ENCODE measurements at places on chromosomes 11 and 22.

- DNase-seq = peak; percentile 91
- H3K36me3 ChIP-seq = peaks cover 16% of the 10 kb centered on the region
- H3K27me3 ChIP-seq = no peaks in the 10 kb centered on the region
- H3K27ac ChIP-seq = peak overlapping the region; percentile 97
Observed at GRCh38 chr22:46054091-46055073, 77.4 kb upstream of the WNT7B start.

DNA sequence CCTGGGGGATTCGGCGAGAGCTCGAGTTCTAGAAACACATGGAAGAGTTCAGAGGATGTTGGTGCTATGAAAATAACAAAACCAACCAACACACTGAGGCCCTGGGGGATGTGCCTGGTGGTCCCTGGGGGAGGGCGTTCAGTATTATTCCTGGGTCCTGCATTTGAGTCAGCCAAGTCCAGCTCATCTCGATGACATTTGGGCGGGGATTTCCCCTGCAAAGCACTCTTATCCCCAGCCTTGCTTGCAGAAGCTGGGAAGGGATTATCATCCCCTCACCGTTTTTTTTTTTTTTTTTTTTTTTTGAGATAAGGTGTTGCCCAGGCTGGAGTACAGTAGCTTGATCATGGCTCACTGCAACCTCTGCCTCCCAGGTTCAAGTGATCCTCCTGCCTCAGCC is 2.1 kb upstream of the SMIM38 start:
- no peak for DNase-seq
- H3K27me3 ChIP-seq = peaks cover 9% of the 10 kb centered on the region
- no peak overlapping the region for H3K4me3 ChIP-seq

DNA sequence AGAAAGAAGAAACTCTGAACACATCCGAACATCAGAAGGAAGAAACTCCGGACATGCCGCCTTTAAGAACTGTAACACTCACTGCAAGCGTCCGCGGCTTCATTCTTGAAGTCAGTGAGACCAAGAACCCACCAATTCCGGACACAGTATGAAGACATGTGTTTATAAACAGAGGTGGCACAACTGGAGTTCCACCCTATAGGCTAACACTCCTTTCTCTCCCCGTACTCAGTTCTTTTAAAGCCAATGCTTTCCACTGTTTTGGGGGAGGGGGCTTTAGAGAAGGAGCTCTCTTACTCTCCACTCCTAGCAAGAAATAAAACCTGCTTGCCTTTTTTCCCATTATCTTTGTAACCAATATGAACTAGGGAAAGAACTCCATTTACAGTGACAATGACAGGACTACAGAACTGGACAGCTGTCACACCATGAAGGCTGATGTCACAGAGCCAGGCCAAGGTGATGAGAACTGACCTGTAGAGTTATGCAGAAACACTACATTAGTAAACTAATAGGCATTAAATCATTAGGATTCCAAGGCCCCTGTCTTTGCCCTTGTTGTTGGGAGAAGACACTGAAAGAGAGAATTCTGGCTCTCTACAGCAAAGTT is 733 bp downstream of the TRIM5 start:
- no peaks in the 10 kb centered on the region for H3K36me3 ChIP-seq
- peak overlapping the region; percentile 94 for H3K27ac ChIP-seq
- peak overlapping the region; percentile 67 for H3K4me3 ChIP-seq
- no peaks in the 10 kb centered on the region for H3K27me3 ChIP-seq
- DNase-seq = no peak

DNA sequence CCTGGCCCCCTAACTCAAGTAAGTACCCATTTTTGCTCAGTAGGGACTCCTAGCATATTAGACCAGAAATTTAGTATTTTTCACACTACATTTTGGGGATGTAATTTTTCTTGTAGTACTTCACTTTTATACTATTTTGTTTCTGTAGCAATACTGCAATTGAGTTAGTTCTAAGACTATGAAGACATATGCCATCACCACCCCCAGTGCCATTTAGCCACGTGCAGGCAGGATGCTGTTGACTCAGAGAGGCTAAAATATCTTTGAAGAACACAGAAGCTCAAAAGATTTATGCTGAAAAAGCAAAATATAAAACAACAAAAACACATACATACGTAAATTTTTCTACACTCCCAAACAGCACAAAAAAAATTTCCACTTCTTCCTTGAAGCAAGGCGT is 29.1 kb upstream of the DLAT start:
- H3K4me3 ChIP-seq = no peak overlapping the region
- H3K27ac ChIP-seq = no peak overlapping the region
- H3K4me1 ChIP-seq = no peaks in the 10 kb centered on the region
- DNase-seq = no peak
- H3K27me3 ChIP-seq = no peaks in the 10 kb centered on the region
- H3K36me3 ChIP-seq = peaks cover 40% of the 10 kb centered on the region

DNA sequence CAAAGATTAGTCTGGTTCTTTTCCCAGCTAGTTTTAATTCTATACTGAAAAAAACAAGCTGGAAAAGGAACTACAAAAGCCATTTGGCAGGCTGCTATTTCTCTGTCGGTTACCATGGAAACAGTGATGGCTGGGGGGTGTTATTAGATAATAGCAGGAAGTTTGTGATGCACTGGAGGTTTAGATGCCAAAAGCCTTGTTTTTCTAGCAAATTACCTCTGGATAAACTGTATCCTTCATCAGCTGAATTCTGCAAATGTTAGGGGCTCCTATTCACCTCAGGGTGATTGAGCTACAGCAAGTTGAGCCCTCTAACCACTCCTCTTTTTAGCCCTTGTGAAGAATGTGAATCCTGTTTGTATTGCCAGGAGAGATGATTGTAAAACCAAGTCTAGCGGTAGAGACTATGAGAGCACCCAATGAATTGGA is 25.2 kb downstream of the ALKBH3 start:
- peak; percentile 96 for DNase-seq
- H3K4me3 ChIP-seq = no peak overlapping the region
- H3K36me3 ChIP-seq = peaks cover 3% of the 10 kb centered on the region

DNA sequence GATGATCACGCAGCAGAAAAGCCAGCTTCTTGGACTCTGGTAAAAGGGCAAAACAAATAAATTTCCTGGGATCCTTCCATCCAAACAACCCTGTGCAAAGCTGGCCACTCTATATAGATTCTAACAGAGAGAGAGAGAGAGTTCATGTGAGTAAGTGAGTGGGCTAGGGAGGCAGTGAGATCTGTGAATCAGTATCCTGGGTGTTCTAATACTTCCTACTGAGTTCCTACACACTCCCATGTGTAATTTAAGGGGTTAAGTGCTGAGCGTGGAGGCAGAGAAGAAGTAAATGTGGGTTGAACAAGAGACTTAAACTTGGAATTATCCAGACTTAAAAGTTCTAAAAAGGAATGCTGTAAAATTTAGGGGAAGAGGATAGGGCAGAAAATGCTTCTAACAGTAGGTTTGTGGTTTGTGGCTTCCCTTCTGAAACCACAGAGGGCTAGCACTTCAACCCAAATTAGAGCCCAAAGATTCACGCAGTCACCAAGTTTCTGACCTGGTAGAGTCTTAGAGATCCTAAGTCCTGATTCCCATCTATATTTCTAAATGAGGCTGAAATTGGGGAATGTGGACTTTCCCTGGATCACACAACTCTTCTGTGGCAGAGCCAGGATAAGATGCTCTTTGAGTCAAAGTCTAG is 413.9 kb downstream of the TENM4 start:
- H3K4me3 ChIP-seq = no peak overlapping the region
- no peaks in the 10 kb centered on the region for H3K4me1 ChIP-seq
- DNase-seq = no peak
- H3K27ac ChIP-seq = no peak overlapping the region
- H3K27me3 ChIP-seq = no peaks in the 10 kb centered on the region
- no peaks in the 10 kb centered on the region for H3K36me3 ChIP-seq

GRCh38 chr11:27468209-27468994 is 4.2 kb downstream of the LGR4 start:
- no peaks in the 10 kb centered on the region for H3K36me3 ChIP-seq
- peak overlapping the region; percentile 62 for H3K27ac ChIP-seq
- DNase-seq = no peak
- no peaks in the 10 kb centered on the region for H3K27me3 ChIP-seq
- H3K4me1 ChIP-seq = peaks cover 5% of the 10 kb centered on the region
- H3K4me3 ChIP-seq = peak overlapping the region; percentile 14
